ENCODE measurements at places on chromosomes 6 and 20.
A peak's percentile ranks its signal among the peaks of the same experiment; 100 is the strongest.

- no peak for DNase-seq
These were observed 384.1 kb downstream of the LAMA2 start for GRCh38 chr6:129267028-129267427.

GRCh38 chr6:107491138-107491609 is 1.3 kb downstream of the SOBP start:
- peak; percentile 28 for DNase-seq

DNA sequence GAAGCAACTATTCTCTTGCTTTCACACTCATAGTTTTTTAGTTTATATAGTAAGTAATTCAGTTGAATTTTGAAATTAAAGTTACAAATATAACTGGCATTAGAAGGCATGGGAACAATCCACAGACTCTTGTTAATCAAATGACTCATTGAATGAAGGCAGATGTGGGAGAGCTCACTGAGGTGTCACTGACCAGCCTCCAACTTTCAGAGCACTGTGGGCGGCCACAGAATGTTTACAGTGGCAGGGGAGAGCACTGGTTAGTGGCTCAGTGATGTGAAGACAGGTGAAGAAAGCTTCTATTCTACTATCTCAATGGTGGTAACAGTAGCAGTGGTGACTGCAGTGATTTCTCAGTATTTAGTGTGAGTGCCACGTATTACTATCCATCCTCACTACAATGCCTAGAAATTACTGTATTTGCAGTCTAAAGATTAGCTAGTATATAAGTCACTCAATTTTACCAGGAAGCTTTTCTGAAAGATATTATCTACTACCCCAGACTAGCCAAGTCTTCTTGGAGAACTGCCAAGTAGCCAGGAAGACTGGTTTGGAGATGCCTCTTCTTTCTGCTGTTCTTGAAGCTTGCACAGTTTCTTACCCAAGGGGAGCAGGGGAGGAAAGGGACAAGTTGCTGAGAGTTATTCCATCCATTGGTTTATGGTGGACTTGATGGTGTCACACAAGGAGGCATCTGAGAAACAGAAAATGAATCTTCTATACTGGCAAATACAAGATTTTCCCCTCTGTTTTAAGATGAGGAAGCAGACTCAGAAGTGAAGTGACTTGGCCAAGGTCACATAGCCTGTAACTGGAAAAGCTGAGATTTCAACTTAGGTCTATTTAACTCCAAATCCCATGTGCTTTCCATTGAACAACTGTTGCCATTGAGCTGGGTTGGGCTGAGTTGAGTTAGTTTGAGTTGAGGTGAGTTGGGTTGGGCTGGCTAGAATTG is 231.2 kb downstream of the ANKRD60 start:
- peak; percentile 60 for DNase-seq

- DNase-seq = no peak
These were observed 585 bp upstream of the DSE start for GRCh38 chr6:116369964-116370759.

DNA sequence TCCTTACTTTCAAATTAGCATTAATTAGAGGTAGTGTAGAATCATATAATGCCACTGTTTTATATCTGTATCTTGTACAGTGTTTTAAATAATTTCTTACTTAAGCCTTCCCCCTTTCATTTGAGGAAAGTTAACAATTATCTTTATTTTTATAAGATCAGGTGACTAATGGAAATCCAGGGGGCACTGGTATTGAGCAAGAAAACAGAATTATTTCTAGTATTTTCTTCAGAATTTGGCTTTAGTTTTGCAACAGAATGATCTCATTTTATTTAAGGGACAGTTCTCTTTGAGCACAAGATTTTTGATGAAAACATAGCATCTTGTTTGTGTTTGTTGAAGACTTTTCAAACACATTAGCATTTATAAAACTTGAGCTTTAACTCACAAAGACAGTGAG is 55.9 kb downstream of the RNF217 start:
- DNase-seq = no peak

- DNase-seq = no peak
These were observed 297.5 kb downstream of the ADGB start for GRCh38 chr6:146896062-146896813.

DNA sequence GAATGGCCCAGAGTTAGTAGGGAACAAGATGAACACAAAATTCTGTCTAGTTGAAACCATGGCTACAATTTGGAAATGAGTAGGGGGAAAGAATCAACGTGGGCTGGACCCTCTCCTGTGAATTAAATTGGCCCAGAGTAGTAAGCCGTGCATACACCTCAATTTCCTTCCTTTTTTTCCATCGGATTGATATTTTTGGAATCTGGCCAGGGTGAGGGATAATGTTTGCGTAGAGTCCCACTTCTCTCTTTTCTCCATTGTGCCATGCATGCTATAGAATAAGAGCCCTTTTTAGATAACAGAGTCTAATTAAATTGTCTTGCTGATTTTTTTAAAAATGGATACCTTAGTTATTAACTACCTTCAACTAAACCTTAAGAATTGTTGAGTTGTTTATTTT is 35.2 kb downstream of the XRN2 start:
- DNase-seq = no peak

GRCh38 chr6:138592749-138593123 is 93.4 kb upstream of the NHSL1 start:
- no peak for DNase-seq

GRCh38 chr6:3732345-3733141 is 19.0 kb downstream of the PXDC1 start:
- peak; percentile 71 for DNase-seq

- DNase-seq = peak; percentile 35
These were observed 988 bp downstream of the ECHDC1 start for GRCh38 chr6:127342296-127342945.

DNA sequence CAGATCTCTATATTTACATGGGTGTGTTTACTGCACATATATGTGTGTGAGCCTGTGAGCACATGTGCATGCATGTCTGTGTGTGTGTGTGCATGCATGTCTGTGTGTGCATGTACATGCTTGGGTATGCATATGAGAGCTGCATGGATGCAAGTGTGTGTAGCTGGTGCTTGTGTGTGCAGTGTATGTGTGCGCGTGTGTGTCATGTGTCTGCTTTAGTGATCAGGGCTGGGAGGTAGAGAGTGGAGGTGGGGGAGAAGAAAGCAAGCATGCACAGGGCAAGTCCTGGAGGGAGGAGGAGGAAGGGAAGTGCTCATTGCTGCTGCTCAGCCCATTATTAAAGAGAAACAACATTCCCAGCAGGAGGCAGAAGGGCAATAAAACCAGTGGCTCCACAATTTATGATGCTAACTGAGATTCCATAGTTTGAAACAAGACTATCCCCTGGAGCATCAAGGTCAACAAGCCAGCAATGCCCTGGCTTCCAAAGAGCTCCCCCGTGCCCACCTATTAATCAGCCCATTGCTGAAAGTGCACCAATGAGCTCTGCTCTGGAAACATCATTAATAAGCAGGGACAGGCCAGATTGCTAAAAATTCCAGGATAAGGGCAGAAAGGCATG is 414.0 kb downstream of the MAFB start:
- no peak for DNase-seq

DNA sequence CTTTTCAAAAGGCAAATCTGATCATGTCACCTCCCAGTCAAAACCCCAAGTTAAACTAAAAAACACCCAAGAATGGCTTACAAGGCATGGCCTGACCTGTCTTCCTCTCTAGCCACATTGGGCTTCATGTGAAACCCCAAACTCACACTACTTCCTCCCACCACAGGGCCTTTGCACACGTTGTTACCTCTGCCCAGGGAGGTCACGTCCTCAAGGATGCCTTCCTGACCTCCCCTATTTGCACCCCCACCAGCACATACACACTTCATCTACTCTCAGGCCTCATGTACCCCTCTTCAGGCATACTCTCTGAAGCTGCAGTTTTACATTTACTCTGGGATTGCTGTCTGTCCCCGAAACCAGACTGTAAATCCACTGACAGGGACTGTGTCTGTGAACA is 6.1 kb downstream of the EZR start:
- no peak for DNase-seq

GRCh38 chr6:160190973-160191372 is 67.6 kb downstream of the SLC22A2 start:
- no peak for DNase-seq

DNA sequence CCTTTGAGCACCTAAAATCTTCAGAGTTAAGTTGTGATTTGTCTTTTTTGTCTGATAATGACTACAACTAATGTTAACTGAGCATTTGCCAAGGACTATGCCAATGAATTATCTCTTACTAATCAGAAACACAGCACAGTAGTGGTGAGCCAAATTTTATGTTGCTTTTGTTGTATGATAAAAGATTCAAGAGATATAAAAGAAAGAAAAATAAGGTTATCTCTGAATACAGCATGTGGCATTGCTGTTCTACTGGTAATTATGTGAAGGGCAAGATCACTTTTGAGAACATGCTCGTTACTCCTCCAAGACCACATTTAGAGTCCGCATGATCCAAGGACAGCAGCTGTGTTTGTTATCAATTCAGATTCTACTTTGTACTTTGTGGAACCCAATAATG is 133.4 kb upstream of the MYLIP start:
- DNase-seq = no peak

DNA sequence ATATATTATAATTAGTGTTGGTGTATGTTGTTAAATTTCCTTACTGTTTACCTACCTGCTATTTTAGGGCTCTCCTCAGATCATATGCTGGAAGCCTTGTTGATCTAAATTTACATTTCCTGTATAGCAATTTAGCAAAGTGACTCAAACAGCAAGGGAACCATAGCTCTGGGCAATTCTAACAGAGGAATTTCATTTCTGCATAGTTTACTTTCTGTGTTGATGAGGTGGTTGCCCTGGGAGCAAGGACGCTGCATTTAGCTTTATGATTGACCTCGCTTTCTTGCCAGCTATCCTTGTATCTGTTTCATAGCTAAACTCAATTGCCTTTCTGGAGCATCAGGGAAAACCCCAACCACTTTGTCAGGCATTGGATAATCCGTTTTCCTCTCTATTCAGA is 810.8 kb downstream of the GRIK2 start:
- no peak for DNase-seq

GRCh38 chr6:31083742-31084354 is 28.5 kb downstream of the C6orf15 start:
- DNase-seq = peak; percentile 61

DNA sequence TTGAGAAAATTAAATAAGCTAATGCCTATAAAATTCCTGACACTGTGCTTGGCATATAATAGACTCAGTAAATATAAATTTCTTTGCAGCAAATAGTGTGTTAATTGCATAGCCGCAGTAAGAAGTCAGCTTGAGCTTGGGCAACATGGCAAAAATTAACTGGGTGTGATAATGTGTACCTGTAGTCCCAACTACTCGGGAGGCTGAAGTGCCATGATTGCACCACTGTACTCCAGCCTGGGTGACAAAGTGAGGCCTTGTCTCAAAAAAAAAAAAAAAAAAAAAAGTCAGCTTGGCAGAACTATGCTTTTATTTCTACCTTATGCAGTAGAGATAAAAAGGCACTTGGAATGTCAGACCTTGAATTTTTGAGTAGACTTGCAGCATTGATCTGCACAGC is 121.8 kb downstream of the AKAP7 start:
- no peak for DNase-seq

DNA sequence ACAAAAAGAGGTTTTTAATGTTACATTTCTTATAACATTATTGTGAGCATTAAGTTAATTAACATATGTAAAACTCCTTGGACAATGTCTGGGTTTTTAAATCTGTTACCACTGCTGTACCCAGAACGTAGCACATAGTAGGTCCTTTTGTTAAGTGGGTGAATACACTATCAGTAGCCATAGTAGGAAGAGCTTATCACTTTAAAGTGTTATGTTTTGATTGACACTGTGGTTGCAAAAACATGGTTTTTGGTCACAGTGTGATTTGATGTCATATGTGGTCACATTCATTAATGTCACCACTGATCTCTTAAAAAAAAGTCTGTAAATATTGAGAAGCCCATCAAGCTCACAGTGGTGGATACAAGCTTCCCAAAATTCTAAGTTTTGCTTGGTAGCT is 160.7 kb downstream of the PLCB1 start:
- DNase-seq = no peak

DNA sequence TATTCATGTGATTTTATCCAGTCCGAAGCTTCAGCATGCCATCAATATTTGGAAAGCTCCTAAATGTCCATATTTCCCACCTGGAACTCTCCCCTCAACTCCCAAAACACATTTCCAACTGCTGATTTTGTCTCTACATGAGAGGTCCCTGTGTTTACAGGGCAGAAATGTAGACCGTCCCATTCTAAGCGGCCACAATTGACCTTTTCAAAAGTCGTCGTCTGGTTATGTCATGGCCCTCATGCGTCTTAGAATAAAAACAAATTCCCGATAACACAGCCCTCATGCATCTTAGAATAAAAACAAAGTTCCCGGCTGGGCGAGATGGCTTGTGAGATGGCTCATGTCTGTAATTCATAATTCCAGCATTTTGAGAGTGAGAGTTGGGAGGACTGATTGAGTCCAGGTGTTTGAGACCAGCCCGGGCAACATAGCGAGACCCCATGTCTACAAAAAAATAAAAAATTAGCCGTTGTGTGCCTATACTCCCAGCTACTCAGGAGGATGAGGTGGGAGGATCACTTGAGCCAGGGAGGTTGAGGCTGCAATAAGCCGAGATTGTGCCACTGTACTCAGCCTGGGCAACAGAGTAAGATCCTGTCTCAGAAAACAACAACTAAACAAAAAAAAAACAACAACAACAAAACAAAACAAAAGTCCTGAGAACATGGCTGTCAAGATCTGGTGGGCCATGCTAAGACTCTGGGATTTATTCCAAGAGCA is 6.4 kb upstream of the ZNF217 start:
- DNase-seq = no peak

GRCh38 chr6:143539106-143539505 is 27.6 kb upstream of the FUCA2 start:
- no peak for DNase-seq

- no peak for DNase-seq
These were observed 567.8 kb upstream of the ID4 start for GRCh38 chr6:19269341-19269898.

DNA sequence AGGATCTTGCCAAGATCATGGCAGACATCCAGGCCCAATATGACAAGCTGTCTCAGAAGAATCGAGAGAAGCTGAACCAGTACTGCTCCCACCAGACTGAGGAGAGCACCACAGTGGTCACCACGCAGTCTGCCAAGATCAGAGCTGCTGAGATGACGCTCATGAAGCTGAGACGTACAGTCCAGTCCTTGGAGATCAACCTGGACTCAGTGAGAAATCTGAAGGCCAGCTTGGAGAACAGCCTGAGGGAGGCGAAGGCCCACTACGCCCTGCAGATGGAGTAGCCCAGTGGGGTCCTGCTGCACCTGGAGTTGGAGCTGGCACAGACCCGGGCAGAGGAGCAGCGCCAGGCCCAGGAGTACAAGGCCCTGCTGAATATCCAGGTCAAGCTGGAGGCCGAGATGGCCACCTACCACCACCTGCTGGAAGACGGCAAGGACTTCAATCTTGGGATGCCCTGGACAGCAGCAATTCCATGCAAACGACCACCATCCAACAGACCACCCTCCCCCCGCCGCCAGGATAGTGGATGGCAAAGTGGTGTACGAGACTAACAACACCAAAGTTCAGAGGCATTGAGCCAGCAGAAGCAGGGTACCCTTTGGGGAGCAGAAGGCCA is 44.7 kb upstream of the GRM4 start:
- DNase-seq = no peak

Measured in Calu3 (cell line).